ENCODE measurements at places on chromosomes 3 and 15. TPM values are rescaled to one million over a fixed set of nuclear protein-coding genes. Genes with fewer than 3 reads are reported as not detected.

Gene STRA6
- not detected for total RNA-seq

Gene GCSAM
- 23.7 TPM for total RNA-seq

DNA sequence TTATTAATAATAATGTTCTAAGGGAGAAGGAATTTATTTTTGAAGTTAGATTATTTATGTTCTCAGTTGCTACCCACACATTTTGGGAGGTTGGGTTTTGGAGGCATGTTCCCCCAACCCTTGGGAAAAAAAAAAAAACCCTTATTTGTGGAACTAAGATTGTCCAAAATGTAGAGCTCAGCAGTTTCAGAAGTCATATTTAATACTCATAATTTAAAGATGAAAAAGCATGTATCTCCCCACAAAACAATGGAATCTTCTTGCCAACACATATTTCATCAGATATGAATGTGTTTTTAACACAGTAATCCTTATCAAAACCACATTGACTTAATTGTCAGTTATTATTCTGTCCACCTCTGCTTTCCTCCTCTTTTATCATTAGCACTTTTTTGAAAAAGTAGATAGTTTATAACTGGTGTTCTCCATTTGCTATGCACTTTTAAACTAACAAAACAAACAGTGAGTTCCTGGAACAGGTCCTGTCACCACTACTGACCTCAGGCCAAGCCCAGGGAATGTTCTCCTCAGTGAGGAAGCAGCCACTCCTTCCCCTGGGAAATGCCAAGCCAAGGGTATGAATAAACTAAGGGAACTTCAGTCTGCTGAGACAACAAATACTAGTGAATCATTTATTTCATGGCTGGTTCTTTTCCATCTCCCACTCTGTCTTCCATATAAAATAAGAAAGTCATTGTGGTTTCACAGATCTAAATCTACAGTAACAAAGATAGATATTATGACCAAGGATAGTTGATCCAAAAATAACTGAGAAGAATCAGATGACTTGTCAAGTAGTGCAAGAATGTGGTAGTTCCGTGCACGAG is 414.4 kb upstream of the ALCAM start:
- DNase-seq = no peak

DNA sequence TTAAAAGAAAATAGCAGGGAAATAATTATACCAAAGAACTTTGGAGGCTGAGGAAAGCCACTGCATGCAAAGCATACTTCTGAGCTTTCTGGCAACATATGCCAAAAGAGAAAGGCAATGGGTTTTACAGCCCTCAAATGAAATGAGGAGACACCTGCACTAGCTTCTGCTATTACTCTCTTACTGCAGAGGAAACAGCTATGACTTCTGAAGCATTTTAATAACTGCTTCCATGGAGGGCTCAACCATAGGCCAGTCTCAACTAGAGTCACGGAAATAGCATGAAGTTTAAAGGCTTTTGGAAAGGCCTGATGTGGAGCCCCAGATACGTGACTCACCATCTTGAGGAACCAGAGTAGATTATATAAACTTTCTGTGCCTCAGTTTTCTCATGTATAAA is 114.8 kb downstream of the OXNAD1 start:
- no peak for DNase-seq

GRCh38 chr3:110625201-110625747 is 446.3 kb upstream of the NECTIN3 start:
- DNase-seq = no peak

Gene GOLGA6A
- total RNA-seq = 1.1 TPM

DNA sequence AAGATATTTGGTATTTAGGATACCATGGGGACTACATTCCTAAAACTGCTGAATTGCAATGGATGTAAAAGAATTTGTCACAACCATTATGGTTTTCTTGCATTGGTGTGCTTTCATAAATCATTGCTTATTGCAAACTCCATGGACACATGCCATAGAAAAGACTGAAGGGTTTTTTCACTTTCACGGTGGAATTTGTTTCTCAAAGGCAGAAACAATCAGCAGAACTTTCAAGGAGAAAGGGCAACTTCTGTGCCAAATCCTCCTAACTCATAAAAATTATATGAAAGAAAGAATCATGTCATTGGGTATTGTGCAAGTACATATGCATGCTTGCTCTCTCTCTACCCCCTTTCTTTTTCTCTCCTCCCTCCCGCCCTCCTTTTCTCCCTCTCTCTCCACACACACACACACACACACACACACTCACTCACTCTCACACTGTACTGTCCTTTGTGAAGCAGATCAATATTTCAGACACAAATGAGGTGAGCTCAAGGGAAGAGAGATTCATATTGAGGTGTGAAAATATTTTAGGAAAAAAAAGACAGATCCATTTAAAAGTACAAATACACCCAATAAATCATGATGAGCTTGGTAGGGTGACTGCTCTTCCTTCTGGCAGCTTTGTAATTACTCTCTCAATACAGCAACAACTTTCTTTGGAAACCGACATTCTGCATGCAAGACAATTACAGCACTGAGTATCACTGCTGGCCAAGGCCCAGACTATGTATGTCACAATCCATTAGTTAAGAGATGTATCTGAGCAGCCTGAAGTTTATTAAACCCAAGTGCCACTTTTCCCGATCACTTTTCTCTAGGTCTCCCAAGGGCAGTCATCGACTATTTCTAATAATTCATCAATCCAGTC is 492.6 kb downstream of the TUSC7 start:
- DNase-seq = no peak

Gene SLCO2A1
- total RNA-seq = not detected

Gene SERPINI2
- not detected for total RNA-seq

- no peak for DNase-seq
Measured at GRCh38 chr3:21752749-21753347, 1.8 kb upstream of the ZNF385D start.

Gene PP2D1
- not detected for total RNA-seq

DNA sequence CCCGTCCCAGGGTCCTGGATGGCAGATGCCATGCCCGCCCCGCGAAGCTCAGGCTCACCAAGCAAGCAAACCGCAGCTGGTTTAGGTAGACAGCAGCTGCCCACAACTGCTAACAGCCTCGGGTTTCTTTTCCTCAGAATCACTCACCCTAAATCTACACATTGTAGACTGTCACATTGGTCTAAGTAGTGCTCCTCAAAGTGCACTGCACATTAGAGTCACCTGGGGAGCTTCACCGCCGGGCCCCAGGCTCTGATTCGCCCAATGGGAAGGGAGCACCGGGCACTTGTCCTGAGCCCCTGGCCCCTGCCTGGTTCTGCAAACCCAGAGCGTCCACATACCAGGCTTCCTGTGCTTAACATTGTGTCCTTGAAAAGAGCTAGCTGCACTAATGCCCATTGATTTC is 752 bp downstream of the OCA2 start:
- no peak for DNase-seq

DNA sequence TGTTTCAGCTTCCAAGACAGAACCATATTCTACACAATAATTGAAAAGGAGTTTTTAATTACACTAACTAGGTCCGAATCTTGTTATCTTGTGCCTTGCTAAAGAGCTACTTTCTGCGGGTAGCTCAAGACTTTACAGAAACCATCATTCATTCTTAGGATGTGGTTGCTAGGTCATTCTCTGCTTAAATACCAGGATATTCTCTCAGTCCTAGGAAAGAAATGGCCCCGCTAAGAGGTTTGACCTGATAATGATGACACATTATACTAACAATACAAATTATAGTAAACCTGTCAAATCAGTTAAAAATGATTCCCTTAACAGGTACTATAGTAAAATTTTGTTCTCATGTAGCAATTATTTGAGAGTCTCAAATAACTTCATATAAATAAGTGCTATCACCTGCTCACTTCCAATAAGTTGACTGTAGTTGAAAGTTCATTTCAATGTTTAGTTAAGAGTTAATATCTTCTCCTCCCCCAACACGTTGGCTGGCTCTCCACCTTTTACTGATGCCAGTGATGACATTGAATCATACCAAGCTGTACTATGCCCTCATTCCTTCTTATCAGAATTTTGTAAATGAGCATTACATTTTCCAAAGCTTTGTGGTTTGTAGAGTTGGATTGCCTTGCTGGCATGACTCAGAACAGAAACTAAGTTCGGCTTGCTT is 3.6 kb upstream of the C3orf85 start:
- no peak for DNase-seq

Gene TMEM40
- total RNA-seq = not detected

DNA sequence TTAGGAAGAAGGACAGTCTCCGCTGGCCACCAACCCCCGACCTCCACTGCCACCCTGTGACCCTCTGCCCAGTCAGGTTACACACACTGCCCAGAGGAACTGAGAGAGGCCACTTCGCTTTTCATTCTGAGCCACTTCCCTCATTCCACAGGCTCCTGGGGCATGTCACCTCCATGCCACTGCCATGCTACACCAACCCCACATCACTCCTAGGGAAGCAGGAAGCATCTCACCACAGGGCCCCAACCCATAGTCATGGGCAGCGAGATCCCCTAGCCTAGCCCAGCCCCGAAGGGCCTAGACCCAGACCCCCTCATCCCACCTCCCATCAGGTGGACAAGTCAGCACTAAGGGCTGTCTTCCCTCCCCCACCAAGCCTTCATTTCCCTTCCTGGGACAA is 1.4 kb downstream of the PLCB2 start:
- DNase-seq = no peak

Gene ITIH3
- total RNA-seq = not detected

GRCh38 chr15:70159001-70159712 is 61.4 kb upstream of the TLE3 start:
- no peak for DNase-seq

- DNase-seq = no peak
Measured at GRCh38 chr3:23888617-23889228, 28.1 kb downstream of the NKIRAS1 start.

GRCh38 chr3:57173687-57174086 is 8.5 kb upstream of the IL17RD start:
- no peak for DNase-seq

Data from activated naive CD4-positive, alpha-beta T cell treated with anti-CD3 and anti-CD28 coated beads, Interleukin-2, amount 50 U/mL, for 72 hours (primary cell).